Transverse colon (tissue), 4 donors: ENCODE measurements at places on chromosomes 5 and 9.

- no peak for DNase-seq
Observed at GRCh38 chr9:105883847-105884246, 189.5 kb downstream of the TMEM38B start.

GRCh38 chr9:137140151-137141012 lies 1.4 kb downstream of the GRIN1 start:
- no peak for DNase-seq

DNA sequence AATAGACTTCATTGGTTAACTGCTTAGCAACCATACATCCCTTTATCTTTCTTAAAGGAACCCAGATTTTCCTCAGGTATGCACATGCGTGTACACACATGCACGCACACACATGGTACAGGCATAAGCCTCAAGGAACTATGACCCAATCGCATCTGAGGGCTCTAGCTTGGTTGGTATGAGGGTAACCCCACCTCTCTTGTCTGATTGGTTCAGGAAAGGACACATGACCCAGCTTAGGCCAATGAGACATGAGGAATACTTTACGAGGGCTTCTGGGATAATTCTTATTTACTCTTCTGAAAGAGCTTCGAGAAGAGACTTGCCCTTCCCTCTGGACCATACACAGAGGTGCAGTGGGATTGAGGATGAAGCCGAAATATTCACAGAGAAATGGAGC lies 141.9 kb downstream of the FRMD3 start:
- no peak for DNase-seq

GRCh38 chr5:1910861-1911772 lies 28.4 kb upstream of the IRX4 start:
- DNase-seq: no peak

- no peak for DNase-seq
Observed at GRCh38 chr5:6759401-6759800, 46.2 kb downstream of the TENT4A start.

DNA sequence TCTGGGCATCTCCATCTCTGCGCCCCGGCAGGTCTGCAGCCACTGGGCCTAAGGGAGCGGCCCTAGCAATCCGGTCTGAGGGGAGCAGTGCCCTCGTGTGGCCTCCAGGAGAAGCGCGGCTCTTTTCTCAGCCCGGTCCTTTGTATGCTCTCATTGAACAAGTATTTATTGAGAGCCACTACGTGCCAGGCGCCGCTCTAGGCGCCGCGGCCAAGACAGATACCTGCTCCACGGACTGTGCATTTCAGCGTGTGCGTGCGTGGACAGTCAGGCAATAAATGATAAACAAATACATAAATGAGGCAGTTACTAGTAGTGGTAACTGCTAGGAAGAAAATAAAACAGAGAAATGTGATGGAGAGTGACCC lies 2.3 kb upstream of the SLC4A9 start:
- peak; percentile 91 for DNase-seq

GRCh38 chr9:36623280-36623679 lies 50.6 kb downstream of the MELK start:
- DNase-seq: no peak

- no peak for DNase-seq
Observed at GRCh38 chr9:6628704-6629103, 16.8 kb downstream of the GLDC start.

DNA sequence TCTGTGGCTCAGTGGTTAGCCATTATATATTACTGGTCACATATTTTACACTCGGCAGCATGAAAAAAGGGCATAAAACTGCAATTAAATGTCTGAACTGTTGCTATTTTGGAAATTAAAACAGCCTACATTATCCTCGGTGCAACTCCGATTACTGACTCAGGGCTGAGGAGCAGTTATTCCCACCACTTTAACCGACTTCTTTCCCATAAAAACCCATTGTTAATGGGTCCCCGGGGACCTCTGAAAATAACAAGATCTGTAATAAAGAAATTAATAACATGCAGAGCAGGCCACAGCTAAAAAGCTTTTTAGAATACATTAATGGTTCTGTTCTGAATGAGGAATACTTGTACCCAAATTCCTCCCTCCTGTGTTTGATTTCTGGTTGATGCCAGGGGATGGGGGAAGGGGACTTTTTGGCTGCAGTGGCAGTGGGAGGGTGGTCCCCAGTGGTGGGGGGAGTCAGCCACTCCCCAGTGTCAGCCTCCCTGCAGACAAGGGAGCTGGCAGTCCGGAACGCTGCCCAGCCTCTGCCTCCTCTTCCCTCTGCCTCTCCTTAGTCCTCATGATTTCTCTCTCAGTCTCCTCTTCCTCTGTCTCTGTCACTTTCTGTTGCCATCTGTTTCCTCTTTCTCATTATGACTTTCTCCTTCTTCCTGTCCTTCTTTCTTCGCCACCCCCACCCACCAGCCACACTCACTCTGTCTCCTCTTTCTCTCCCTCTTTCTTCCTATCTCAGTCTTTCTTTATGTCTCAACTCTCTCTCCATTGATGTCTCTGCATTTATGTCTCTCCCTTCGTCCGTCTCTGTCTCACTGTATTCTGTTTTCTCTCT lies 59.0 kb upstream of the ZBTB43 start:
- DNase-seq: no peak

DNA sequence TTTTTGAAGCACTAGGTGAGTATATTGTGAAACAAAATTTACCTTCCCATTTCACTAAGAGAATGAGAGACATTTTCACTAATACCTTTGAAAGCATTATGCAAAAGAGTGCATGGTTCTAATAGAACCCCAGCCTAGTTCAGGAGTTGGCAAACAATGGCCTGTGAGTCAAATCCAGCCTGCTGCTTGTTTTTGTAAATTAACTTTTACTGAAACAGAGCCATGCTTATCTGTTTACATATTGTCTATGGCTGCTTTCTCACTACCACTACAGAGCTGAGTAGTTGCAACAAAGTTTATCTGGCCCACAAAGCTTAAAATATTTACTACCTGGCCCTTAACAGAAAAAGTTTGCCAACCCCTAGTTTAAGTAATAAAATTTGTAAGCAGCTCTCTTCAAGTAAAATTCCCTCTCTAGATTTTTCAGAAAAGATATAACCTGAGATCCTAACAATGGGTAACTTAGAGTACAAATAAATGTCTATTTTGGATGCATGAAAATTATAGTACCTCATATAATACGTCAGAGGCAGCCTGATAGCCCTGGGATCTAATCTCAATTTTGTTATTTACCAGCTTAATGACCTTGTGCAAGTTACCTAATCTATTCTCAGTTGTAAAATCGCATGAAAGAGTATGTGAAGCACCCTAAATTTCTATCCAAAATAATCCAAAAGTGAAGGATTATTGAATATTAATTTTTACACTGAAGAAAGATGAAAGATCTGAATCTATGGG lies 50.7 kb upstream of the ARL15 start:
- no peak for DNase-seq

DNA sequence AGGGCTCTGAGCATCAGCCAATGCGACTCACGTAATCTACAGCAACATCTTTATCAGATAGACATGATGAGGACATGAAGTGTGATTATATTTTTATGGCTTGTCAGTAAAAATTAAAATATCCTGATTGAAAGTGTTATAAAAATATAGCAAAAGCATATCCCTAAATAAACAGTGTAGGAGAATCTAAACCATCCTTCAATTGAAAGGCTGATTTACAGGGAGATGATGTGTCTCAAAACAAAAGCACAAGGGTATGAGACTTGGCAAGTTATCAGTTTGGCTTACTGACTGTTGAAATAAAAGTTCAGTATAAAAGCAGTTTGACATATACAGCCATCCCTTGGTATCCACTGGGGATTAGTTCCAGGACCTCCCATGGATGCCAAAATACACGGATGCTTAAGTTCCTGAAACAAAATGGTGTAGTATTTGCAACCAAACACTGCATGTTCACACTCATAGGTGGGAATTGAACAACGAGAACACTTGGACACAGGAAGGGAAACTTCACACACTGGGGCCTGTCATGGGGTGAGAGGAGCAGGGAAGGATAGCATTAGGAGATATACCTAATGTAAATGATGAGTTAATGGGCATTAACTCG lies 149.9 kb upstream of the MAP1B start:
- DNase-seq: no peak

DNA sequence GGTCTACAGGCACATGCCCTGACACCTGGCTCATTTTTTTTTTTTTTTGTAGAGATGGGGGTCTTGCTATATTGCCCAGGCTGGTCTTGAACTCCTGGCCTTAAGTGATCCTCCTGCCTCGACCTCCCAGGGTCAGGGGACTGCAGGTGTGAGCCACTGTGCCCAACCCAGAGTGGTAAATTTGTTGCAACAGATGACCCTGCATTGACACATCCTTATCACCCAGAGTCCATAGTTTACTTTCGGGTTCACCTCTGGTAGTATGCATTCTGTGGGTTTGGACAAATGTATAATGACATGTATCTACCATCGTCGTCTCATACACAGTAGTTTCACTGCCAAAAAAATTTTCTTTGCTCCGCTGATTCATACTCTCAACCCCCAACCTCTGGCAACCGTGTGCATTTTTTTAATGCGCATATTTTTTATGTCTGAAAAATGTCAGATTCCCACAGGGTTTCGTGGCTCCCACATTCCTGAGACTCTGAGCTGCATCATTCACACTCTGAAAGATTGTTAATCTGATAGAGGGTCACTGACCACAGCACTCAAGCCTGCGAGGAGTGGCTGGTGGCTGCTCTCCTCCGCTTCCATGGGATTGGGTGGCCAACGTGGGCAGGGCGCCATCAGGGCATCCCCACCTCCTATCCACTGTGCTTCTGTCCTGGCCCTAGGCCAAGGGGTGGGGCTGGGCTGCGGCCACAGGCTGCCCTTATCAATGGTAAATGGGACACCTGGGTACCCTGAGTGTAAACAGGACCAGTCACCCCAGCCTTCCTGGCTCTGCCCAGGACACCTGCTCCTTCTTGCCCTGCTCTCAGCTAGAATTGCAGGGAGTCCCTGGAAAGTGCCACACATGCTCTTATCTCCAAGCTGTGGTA lies 9.6 kb downstream of the NDST1 start:
- peak; percentile 91 for DNase-seq
